Activated T-cell treated with anti-CD3 and anti-CD28 coated beads, Interleukin-2, amount 50 U/mL, for 72 hours (primary cell): ENCODE measurements at places on chromosomes 2 and 18. TPM values are rescaled to one million over a fixed set of nuclear protein-coding genes. Genes with fewer than 3 reads are reported as not detected.

The MOGAT1 gene
- not detected for total RNA-seq

The LRRC30 gene
- not detected for total RNA-seq

The NBEAL1 gene
- total RNA-seq, result 16.0 TPM

The POU3F3 gene
- not detected for total RNA-seq

The DOK6 gene
- total RNA-seq, result not detected

The TTC31 gene
- total RNA-seq, result 41.8 TPM

The KCNIP3 gene
- total RNA-seq, result not detected

The SMYD1 gene
- total RNA-seq, result not detected
